ENCODE measurements at places on chromosomes 6 and 20.

DNA sequence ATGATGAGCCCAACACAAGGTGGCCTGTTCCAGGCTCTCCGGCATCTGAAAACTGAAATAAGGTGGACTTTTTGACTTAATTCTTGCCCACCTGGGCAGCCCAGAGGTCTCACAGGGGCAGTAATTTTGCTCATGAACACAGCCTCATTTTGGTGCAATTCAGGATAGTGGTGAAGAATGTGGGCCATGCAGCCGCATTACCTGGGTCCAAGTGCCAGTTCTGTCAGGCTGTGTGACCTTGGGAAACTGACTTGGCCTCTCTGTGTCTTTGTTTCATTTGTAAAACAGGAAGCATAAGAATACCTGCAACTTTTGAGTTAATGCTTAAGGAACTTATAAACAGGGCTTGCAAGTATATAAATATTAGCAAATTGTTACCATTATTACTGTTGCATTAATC, 5.6 kb downstream of the PREX1 start:
- no peak for DNase-seq

GRCh38 chr6:71289039-71289801, 609 bp downstream of the OGFRL1 start:
- no peak for DNase-seq

- no peak for DNase-seq
Measured at GRCh38 chr6:158548418-158549161, 11.3 kb upstream of the TMEM181 start.

DNA sequence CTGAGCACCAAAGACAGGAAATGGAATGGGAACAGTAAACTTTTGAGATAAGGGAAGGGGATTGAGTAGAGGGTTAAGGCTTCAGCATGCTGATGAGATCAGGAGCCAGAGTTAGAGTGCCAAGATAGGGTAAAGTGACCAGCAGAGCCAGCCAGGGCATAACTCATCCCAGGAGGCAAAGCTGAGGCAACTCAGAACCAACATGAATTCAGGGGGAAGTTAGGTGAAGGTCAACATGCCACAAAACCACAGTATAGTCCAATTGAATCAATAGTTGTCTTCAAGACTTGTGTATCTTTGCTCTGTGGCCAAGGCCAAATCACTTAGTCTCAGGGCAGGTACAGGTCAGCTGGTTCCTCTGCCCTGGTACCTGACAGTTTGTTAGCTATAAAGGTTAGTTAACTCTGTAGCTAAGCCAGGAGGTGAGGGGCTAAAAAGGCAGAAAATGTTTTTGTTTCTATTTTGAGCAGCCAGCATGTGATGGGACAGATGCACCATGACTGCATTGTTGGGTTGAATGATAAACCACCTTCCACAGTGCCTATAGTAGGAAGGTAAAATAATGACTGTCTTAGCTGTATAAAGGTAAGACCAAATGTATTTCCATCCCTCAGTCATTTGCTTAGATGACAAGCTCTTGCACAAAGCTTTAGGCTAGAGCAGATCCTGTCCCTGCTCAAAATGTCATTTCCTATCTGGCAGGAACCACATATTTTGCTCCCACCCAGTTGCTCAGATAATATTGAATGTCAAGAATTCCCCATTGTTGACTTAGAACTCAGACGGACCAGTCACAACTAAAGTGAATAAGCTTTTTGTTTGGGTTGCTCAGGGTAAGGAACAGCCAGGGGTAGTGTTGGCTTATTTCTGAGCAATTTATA, 15.8 kb downstream of the RNF8 start:
- DNase-seq, result no peak

Measured in stimulated activated CD4-positive, alpha-beta T cell treated with anti-CD3 and anti-CD28 coated beads, Interleukin-12 subunit alpha, Interleukin-12 subunit beta, amount 100 ng/mL, for 4 hours (primary cell).